Spleen (tissue), 13 donors: ENCODE measurements at places on chromosomes 1 and 21. TPM values are rescaled to one million over a fixed set of nuclear protein-coding genes. Genes with fewer than 3 reads are reported as not detected.

DNA sequence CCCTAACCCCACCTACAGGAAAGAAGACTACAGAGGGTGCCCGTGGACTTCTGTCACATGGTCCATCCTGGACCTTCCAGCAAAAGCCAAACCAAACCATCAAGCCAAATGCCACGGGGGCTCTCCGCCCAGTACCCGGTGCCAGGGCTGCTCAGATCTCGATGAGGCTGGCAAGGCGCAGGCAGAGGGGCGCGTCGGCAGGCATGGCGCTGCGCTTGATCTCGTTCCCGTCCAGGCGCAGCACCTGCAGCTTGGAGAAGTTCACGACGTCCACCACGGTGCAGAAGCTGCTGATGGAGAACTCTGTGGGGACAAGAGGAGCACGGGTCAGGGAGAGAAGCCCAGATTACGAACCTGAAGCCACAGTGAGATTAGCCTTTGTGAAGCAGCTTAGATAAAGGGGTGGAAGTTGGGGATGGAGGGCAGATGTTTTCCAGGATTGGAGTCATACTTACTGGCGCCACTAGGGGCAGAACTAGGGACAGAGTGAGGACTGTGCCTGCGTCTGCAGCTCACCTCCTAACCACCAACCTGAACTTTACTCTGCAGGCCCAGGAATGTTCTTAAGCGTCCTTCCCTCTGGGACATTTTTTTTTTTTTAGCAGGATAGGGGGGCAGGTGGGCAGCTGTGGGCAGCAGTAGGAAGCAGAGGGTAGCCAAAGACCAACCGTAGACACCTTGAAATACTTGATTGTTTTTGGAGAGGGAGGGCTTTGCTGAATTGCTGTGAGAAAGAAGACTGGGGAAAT lies 8.6 kb downstream of the FMOD start:
- H3K27me3 ChIP-seq: no peaks in the 10 kb centered on the region
- H3K4me3 ChIP-seq: no peak overlapping the region

GRCh38 chr21:37437376-37438080 lies 71.0 kb downstream of the DYRK1A start:
- DNase-seq: no peak
- H3K27ac ChIP-seq: no peak overlapping the region
- H3K4me1 ChIP-seq: peaks cover 87% of the 10 kb centered on the region
- no peaks in the 10 kb centered on the region for H3K27me3 ChIP-seq

- no peak for DNase-seq
- H3K4me3 ChIP-seq: no peak overlapping the region
- H3K36me3 ChIP-seq: no peaks in the 10 kb centered on the region
- H3K27ac ChIP-seq: no peak overlapping the region
- no peaks in the 10 kb centered on the region for H3K4me1 ChIP-seq
These were observed 8.9 kb upstream of the DHRS3 start for GRCh38 chr1:12626888-12627287.

DNA sequence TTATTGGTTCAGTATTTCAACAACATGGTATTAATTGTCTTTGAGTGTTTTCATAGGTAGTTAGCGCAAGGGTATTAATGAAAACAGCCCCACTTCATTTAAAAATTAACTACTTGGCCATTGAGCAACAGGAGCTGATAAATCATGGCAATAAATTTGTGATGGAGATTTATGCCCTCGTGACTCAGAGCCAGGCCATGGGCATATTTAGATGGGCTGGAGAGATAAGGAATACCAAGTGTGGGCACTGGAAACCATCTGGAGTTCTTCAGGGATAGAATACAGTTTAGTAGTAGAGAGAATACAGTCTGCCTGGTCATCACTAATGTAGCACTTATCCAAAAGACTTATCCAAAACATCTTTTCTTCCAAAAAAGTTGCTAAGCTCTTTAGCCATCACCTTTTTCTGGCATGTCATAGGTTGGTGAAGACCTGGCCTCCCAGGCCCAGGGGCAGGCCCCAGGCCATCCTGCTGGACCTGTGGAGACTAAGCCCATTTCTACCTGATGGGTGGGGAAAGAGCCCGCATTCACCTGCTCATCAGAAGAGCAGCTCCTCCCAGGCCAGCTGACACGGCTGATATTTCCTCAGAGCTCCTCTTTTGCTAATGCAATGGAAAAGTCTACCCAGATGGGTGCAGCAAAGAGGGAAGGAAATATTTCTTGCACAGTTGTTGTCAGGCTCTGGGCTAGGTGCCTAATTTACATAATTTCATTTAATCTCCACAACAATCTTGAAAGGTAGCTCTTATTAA lies 238.0 kb downstream of the TM2D1 start:
- no peak overlapping the region for H3K27ac ChIP-seq
- H3K36me3 ChIP-seq: no peaks in the 10 kb centered on the region
- DNase-seq: no peak
- no peak overlapping the region for H3K4me3 ChIP-seq
- no peaks in the 10 kb centered on the region for H3K4me1 ChIP-seq

GRCh38 chr1:2233997-2234761 lies 6.1 kb downstream of the SKI start:
- peak overlapping the region; percentile 5 for H3K4me3 ChIP-seq
- DNase-seq: peak; percentile 97
- H3K27ac ChIP-seq: peak overlapping the region; percentile 79
- no peaks in the 10 kb centered on the region for H3K27me3 ChIP-seq

DNA sequence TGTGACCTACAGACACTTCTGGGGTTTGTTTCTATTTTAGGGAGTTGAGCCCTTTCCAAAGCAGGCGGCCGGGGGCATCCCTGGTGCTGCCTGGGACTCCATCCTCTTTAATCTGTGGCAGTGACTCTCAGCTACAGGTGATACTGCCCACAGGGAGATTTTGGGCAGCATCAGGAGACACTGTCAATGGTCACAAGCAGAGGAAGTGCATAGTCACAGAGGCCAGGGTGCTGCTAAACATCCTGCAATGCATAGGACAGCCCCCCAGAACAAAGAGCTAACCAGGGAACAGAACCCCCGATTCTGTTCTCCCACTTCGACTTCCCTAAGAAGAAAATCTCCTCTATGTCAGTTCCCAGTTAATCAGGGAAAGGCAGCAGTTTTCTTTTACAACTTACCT lies 66.2 kb downstream of the TEX35 start:
- peaks cover 17% of the 10 kb centered on the region for H3K4me1 ChIP-seq
- no peak overlapping the region for H3K4me3 ChIP-seq
- H3K27me3 ChIP-seq: no peaks in the 10 kb centered on the region

DNA sequence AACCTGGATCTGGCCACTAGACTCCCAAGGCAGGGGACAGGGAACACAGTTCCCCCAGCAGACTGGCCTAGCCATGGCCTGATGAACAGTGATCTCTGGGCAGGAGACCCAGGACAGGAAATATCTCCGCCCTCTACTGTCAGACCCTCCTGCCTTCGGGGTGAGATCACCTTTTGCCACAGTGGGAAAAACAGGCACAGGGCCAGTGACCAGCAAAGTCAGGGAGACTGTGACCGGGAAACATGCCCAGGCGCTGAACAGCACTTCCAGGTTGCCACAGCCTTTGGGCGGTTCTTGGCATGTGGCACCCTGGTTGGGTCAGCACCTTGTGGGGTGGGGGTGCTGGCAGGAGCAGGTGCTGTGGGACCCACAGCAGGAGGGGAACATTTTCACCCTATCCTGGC lies 8.9 kb upstream of the ZNF669 start:
- no peak overlapping the region for H3K27ac ChIP-seq
- no peak for DNase-seq
- H3K27me3 ChIP-seq: peaks cover 16% of the 10 kb centered on the region
- H3K36me3 ChIP-seq: no peaks in the 10 kb centered on the region

DNA sequence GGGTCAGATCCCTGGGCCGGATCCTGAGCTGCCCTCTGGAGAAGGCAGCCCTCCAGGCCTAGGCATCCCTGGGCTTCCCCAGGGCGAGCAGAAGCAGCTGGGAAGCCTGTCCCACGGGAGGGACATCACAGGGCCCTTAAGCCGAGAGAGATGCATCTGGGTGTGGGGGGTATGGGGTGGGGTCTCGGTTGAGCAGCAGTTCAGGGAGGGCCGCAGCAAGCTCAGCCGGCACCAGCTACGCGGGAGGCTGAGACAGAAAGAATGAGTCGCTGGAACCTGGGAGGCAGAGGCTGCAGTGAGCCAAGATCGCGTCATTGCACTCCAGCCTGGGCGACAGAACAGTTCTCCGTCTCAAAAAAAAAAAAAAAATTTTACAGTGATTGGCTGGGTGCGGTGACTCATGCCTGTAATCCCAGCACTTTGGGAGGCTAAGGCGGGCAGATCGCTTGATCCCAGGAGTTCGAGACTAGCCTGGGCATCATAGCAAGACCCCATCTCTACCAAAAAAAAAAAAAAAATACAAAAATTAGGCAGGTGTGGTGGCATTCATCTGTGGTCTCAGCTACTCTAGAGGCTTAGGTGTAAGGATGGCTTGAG lies 37.7 kb downstream of the RRP1 start:
- H3K27ac ChIP-seq: no peak overlapping the region
- H3K36me3 ChIP-seq: no peaks in the 10 kb centered on the region
- H3K4me3 ChIP-seq: no peak overlapping the region
- DNase-seq: peak; percentile 67
- no peaks in the 10 kb centered on the region for H3K4me1 ChIP-seq
- no peaks in the 10 kb centered on the region for H3K27me3 ChIP-seq

GRCh38 chr21:35697321-35697808 lies 363.0 kb downstream of the SETD4 start:
- no peak for DNase-seq
- H3K4me3 ChIP-seq: no peak overlapping the region
- no peaks in the 10 kb centered on the region for H3K27me3 ChIP-seq
- H3K27ac ChIP-seq: no peak overlapping the region
- no peaks in the 10 kb centered on the region for H3K36me3 ChIP-seq
- H3K4me1 ChIP-seq: peaks cover 12% of the 10 kb centered on the region

DNA sequence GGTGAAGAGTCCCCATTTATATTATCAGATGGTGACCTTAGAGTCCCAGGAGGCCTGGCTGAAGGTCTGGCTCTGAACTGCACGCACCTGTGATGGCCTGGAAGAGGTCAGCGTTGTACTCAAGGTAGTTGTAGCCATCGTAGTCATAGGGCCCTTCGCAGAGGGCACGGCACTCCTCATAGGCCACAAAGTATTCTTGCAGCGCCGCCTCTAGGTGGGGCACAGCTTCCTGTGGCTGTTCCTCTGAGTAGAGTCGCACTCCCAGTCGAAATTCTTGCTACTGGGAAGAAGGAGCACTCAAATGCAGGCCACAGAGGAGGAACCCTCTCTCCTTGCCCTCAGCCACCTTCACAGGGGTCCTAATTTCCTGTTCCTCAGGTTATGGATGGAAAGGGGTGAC lies 7.7 kb downstream of the P3H1 start:
- no peaks in the 10 kb centered on the region for H3K27me3 ChIP-seq
- no peak for DNase-seq
- H3K36me3 ChIP-seq: peaks cover 59% of the 10 kb centered on the region
- no peak overlapping the region for H3K27ac ChIP-seq

DNA sequence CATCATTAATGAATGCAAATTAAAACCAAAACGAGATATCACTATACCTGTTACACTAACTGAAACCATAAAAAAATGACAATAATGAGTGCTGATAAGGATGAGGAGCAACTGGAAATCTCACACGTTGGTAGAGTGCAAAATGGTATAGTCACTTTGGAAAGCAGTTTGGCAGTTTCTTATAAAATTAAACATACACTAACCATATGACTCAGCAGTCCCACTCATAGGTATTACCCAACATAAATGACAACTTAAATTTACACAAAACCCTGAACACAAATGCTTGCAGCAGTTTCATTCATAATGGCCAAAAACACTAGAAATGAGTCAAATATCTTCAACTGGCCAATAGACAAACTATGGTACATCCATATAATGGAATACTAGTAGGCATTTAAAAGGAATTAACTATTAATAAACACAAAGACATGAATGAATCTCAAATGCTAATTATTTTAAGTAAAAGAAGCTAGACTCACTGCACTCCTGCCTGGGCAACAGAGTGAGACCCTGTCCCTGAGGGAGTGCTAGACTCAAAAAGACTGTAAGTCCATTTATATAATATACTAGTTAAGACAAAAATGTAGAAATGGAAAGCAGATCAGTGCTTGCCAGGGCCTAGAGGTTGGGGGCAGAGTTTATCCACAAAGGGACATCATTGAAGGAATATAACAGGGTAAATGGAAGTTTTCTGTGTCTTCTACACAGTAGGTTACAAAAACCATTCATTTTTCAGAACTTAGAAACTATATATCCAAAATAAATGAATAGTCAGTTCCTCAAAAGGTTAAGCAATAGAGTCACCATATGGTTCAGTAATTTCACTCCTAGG lies 77.4 kb downstream of the EIF4G3 start:
- no peaks in the 10 kb centered on the region for H3K27me3 ChIP-seq
- DNase-seq: no peak
- no peaks in the 10 kb centered on the region for H3K4me1 ChIP-seq
- H3K36me3 ChIP-seq: no peaks in the 10 kb centered on the region
- no peak overlapping the region for H3K4me3 ChIP-seq
- no peak overlapping the region for H3K27ac ChIP-seq

DNA sequence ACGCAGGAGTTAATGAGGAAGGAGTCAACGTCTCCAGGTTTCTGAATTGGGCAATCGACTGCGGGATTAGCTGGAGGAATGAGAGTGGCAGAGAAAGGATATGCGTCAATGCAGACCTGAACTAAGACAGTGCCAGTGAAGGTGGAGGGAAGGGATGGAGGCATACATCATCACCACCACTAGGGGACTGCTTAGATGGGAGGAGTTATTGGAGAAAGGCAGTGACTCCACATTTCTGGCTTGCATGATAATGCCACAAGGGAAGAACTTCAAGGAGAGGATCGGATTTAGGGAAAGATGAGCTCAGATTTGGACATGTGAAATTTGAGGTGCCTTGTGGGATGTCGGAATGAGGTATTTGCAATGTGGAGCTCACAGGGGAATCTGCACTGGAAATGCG lies 17.5 kb downstream of the VASH2 start:
- no peaks in the 10 kb centered on the region for H3K4me1 ChIP-seq
- no peak overlapping the region for H3K4me3 ChIP-seq
- no peak overlapping the region for H3K27ac ChIP-seq
- no peak for DNase-seq

DNA sequence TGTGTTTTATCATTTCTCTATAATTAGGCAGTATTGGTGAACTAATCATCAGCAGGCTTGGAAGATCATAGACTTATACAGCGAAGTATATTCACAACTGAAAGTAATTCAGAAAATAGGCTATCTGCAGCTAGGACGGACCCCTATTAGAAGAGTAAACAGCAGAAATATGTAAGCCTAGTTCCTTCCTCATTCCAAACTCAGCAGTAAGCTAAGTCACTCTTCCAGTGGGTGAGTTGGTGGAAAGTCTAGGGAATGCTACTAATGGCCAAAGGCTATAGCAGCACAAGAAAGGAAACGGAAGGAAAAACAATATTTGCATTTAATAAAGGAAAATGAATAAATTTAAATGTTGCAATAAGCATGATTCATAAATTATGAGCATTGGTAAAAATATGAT lies 918.1 kb upstream of the TMPRSS15 start:
- no peak overlapping the region for H3K4me3 ChIP-seq
- H3K4me1 ChIP-seq: no peaks in the 10 kb centered on the region
- H3K27ac ChIP-seq: no peak overlapping the region

TFF2 gene
- not detected for total RNA-seq

ACTL8 gene
- not detected for total RNA-seq

ZNF593OS gene
- total RNA-seq: not detected

TACSTD2 gene
- total RNA-seq: 0.46 TPM

SH3D21 gene
- 9.4 TPM for total RNA-seq

AK5 gene
- total RNA-seq: 16.3 TPM

HIPK1 gene
- 76.0 TPM for total RNA-seq

ABL2 gene
- 17.2 TPM for total RNA-seq

CCDC18 gene
- total RNA-seq: 9.5 TPM
